ENCODE measurements at places on chromosomes 1 and 21. TPM values are rescaled to one million over a fixed set of nuclear protein-coding genes. Genes with fewer than 3 reads are reported as not detected.

Gene MAEL
- not detected for total RNA-seq

Gene ARMH1
- total RNA-seq, result 19.1 TPM

Gene PCAT6
- total RNA-seq, result 9.9 TPM

Gene BLACAT1
- total RNA-seq, result 0.72 TPM

Gene PTPN14
- 74.9 TPM for total RNA-seq

Gene RNF186
- not detected for total RNA-seq

Gene WDR64
- total RNA-seq, result not detected

Gene KRTAP21-2
- total RNA-seq, result not detected

Gene PLA2G2F
- not detected for total RNA-seq

Gene NKAIN1
- 9.4 TPM for total RNA-seq

Gene TNFSF18
- total RNA-seq, result 3.7 TPM

- no peaks in the 10 kb centered on the region for H3K4me1 ChIP-seq
- H3K27ac ChIP-seq, result no peak overlapping the region
- H3K27me3 ChIP-seq, result no peaks in the 10 kb centered on the region
- DNase-seq, result no peak
- H3K4me3 ChIP-seq, result no peak overlapping the region
- H3K36me3 ChIP-seq, result no peaks in the 10 kb centered on the region
These were observed 65.2 kb upstream of the IFNLR1 start for GRCh38 chr1:24252185-24252780.

DNA sequence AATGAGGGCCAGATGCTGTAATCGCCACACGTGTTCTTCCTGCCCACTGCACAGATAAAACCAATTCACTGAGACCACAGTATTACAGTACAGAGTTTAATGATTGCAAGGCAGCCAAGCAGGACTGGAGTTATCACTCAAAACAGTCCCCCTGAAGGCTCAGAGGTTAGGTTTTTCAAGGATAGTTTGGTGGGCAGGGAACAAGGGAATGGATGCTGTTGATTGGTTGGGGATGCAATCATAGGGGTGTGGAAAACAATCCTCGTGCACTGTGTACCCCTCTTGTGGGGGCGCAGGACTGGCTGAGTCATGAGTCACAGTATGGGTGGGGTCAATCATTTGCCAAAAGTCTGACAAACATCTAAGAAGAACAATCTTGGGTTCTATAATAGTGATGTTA, 12.4 kb upstream of the USP1 start:
- H3K27me3 ChIP-seq, result no peaks in the 10 kb centered on the region
- no peak for DNase-seq
- no peak overlapping the region for H3K27ac ChIP-seq

GRCh38 chr1:246291127-246291526, 216.0 kb downstream of the SMYD3 start:
- no peak overlapping the region for H3K4me3 ChIP-seq
- no peak for DNase-seq
- H3K27me3 ChIP-seq, result no peaks in the 10 kb centered on the region
- no peak overlapping the region for H3K27ac ChIP-seq

- H3K27me3 ChIP-seq, result no peaks in the 10 kb centered on the region
- no peak overlapping the region for H3K4me3 ChIP-seq
- peaks cover 22% of the 10 kb centered on the region for H3K4me1 ChIP-seq
These were observed 123.5 kb upstream of the NGF start for GRCh38 chr1:115461526-115461925.

- H3K27ac ChIP-seq, result no peak overlapping the region
- no peaks in the 10 kb centered on the region for H3K4me1 ChIP-seq
- H3K36me3 ChIP-seq, result peaks cover 9% of the 10 kb centered on the region
- no peak overlapping the region for H3K4me3 ChIP-seq
These were observed 20.1 kb downstream of the PSEN2 start for GRCh38 chr1:226890331-226891108.

DNA sequence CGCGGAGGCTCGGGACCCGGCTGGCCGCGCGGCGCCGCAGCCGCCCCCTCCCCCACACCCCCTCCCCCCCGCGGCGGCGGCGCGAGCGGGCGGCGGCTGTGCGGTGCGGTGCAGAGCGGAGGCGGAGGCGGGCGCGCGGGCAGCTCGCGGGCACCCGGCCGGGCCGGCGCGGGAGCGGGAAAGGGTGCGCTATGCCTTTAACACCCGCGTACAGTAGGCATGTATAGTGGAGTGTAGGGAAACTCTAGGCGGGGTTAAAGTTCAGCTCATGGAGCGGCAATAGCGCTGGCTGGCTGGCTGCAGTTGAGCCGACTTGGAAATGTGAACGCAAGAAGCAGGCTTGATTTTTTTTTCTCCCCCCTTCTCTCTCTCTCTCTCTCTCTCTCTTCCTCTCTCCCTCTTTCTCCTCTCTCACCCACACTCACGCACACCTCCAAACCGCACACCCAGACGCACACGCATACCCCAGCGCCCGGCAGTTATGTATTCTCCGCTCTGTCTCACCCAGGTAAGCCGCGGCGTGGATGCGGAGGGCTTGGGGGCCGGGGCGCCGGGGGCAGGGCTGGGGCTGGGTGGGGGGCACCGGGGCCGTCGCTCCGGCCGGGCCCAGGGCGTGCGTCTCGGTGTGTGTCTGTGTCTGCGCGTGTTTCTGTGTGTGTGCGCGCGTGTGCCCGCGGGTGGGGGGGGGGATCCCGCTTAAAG, at the start of gene NFIA:
NFIA (plus strand) TSS at position 251 of the 702 bp plus-strand sequence.
- H3K36me3 ChIP-seq, result no peaks in the 10 kb centered on the region
- H3K27me3 ChIP-seq, result no peaks in the 10 kb centered on the region
- H3K4me1 ChIP-seq, result peaks cover 64% of the 10 kb centered on the region
- peak within 1 kb of the TSS; percentile 94 for H3K4me3 ChIP-seq
- DNase-seq, result peak; percentile 66

DNA sequence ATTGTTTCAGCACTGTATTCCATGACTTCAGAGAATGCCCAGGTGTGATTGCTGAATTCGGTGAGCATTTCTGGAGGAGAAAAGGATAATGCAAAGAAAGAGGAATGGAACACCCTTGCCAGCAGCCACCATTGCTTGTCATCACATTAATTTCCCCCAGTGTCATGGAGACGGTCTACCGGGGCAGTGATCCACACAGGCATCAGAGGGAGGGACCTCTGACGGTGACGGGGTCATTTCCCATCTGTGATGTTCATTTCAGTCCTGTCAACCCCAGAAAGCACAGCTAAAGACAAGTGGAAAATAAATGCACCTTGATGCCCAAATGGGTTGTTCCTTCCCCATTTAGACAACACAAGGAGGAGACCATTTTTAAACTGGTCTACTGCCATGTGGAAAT, 376.4 kb downstream of the PCP4 start:
- no peak for DNase-seq
- H3K4me3 ChIP-seq, result no peak overlapping the region
- H3K36me3 ChIP-seq, result peaks cover 1% of the 10 kb centered on the region

DNA sequence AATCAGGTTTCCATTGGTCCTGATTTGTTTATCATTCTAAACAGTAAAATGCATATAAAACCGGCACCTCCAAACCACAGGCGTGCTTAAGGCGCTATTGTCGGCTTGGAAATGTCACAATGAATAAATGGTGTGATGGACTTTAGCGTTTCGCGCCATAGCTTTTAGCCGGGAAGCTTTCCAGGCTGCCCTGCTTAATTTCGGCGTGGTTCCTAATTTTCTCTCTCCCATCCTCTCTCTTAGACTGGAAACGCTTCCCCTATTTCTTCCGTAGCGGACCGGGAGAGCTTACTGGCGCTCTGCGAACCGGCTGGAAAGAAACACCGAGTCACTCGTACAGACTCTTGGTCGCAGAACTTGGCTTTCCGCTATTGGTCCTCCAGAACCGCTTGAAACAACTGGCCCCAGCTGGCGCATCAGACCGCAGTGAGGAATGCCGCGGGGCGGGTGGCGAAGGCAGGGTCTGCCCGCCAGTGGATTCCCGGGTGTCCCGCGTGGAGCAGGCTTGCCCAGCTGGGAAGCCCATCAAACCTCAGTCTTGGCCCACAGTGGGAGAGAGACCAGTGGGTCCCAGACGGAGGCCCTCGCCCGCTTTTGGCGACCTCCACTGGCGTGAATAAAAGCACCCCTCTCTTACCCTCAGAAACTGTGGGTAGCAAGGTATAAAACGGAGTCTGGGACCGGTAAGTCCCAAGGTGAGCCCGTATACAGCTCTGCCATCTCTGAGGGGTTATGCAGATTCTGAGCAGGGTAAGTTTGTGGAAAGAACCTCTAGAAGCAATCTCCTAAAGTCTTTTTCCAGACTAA, 4.0 kb upstream of the LHX8 start:
- H3K4me3 ChIP-seq, result no peak overlapping the region
- no peak overlapping the region for H3K27ac ChIP-seq
- H3K36me3 ChIP-seq, result no peaks in the 10 kb centered on the region
- peaks cover 95% of the 10 kb centered on the region for H3K27me3 ChIP-seq

- peaks cover 3% of the 10 kb centered on the region for H3K36me3 ChIP-seq
- H3K27me3 ChIP-seq, result no peaks in the 10 kb centered on the region
- H3K4me1 ChIP-seq, result no peaks in the 10 kb centered on the region
- no peak for DNase-seq
- no peak overlapping the region for H3K4me3 ChIP-seq
These were observed 29.8 kb upstream of the DNASE2B start for GRCh38 chr1:84368441-84368840.

DNA sequence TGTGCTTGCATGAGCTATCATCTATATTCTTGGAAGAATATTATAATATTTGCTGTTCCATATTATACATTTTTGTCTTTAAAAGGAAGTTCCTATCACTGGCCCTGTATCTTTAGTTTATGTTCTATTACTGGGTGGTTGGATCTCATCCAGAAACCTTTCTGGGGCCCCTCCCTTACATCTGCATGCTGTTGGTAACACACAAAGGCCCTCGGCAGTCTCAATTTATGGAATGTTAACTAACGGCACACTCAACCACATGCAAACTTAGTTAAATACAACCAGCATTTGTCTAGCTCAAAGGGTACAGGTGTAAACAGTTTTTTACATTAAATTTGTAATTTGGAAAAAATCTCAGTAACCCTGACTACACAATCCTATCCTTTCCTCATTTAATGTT, 9.7 kb upstream of the HYI start:
- DNase-seq, result no peak
- peaks cover 1% of the 10 kb centered on the region for H3K36me3 ChIP-seq
- H3K4me3 ChIP-seq, result no peak overlapping the region
- peaks cover 22% of the 10 kb centered on the region for H3K4me1 ChIP-seq
- H3K27me3 ChIP-seq, result no peaks in the 10 kb centered on the region

- H3K4me1 ChIP-seq, result peaks cover 61% of the 10 kb centered on the region
- H3K27me3 ChIP-seq, result no peaks in the 10 kb centered on the region
- peak overlapping the region; percentile 89 for H3K27ac ChIP-seq
These were observed 82.3 kb downstream of the ITPKB start for GRCh38 chr1:226656601-226657277.

DNA sequence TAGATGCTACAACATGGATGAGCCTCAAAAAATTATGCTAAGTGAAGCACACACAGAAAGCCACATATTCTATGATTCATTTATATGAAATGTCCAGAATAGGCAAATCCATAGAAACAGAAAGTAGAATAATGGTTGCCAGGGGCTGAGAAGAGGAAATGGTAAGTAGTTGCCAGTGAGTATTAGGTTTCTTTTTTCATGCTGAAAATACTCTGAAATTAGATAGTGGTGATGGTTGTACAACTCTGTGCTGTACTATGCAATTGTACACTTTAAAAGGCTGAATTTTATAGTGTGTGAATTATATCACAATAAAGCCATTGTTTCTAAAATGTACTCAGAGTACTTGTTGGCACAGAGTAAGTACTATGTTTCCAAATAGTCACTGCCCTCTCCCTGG, 15.5 kb upstream of the GFI1 start:
- H3K27me3 ChIP-seq, result peaks cover 17% of the 10 kb centered on the region
- no peak overlapping the region for H3K4me3 ChIP-seq
- H3K4me1 ChIP-seq, result no peaks in the 10 kb centered on the region
- H3K27ac ChIP-seq, result no peak overlapping the region
- DNase-seq, result no peak

DNA sequence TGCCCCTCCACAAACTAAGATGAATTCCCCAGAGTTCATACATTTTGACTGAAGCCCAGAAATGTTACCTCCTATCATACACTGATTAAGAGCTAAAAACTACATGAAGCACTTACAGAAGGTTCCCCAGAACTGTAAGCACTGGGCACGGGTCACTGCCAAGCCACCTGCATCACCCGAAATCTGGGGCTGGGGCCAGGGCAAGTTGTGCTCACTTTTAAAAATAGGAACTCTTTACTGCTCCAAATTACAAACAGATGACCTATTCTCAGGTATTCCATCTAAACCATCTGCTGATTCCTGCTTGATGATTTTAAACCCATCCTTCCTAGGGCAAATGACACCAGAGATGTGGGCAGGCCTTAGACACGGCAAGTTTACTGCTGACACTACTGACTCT, 4.8 kb downstream of the SETD4 start:
- H3K36me3 ChIP-seq, result peaks cover 42% of the 10 kb centered on the region
- no peak overlapping the region for H3K27ac ChIP-seq
- DNase-seq, result no peak
- peaks cover 13% of the 10 kb centered on the region for H3K4me1 ChIP-seq
- H3K27me3 ChIP-seq, result no peaks in the 10 kb centered on the region

GRCh38 chr1:67853704-67854103, 20.4 kb upstream of the GNG12 start:
- no peak overlapping the region for H3K4me3 ChIP-seq

DNA sequence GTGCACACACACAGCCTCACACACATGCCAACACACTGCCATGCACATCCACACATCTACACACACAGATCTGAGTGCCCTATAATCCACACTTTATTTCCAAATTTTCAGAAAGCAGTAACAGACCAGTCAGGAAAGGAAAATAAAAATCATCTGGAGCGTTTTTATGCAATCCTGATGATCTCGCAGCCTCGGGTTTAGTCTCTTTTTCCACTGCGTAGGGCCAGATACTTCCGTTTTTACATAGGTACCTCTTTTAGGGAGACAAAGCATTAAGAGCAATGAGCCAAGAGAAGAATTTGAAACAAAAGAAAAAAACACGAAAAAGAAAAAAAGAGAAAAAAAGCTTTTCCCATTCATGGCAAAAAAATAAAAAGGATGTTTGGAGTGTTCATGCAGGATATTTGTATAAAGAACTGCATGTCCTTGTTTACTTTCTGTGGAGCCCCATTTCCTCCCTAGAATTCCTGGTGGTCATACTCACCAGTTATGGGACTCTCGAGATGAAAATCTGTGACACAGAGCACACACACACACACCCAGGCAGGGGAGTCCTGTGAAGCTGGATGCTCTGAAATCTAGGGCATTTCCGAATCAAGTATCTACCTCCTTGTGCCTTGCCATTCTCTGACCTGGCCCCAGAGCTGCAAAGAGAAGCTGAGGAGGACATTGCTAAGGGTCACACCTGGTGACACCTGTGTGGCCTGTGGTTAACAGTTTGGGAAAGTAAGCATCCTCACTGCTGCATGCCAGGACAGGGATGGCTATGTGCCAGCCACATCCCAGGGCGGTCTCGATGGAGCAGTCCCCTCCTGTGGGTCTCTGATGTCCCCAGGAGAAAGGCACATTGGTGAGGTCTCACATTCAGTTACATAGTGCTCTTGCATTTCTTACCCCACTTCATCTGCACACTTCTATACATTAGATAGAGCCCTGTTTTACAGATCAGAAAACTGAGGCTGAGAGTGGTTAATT, 83.6 kb downstream of the RUNX1 start:
- H3K4me1 ChIP-seq, result peaks cover 30% of the 10 kb centered on the region
- H3K27me3 ChIP-seq, result peaks cover 7% of the 10 kb centered on the region
- no peak overlapping the region for H3K27ac ChIP-seq
- DNase-seq, result no peak

GRCh38 chr1:41340655-41341364, 20.4 kb upstream of the FOXO6 start:
- peaks cover 3% of the 10 kb centered on the region for H3K36me3 ChIP-seq
- no peak for DNase-seq
- H3K27ac ChIP-seq, result no peak overlapping the region
- H3K4me1 ChIP-seq, result no peaks in the 10 kb centered on the region
- no peak overlapping the region for H3K4me3 ChIP-seq
- peaks cover 2% of the 10 kb centered on the region for H3K27me3 ChIP-seq

- no peak overlapping the region for H3K27ac ChIP-seq
- peaks cover 30% of the 10 kb centered on the region for H3K36me3 ChIP-seq
- no peak for DNase-seq
These were observed 23.2 kb downstream of the MORN1 start for GRCh38 chr1:2368053-2368744.
